Non-pigmented ciliary epithelial cell (primary cell): ENCODE measurements at places on chromosomes 16 and 17.

DNA sequence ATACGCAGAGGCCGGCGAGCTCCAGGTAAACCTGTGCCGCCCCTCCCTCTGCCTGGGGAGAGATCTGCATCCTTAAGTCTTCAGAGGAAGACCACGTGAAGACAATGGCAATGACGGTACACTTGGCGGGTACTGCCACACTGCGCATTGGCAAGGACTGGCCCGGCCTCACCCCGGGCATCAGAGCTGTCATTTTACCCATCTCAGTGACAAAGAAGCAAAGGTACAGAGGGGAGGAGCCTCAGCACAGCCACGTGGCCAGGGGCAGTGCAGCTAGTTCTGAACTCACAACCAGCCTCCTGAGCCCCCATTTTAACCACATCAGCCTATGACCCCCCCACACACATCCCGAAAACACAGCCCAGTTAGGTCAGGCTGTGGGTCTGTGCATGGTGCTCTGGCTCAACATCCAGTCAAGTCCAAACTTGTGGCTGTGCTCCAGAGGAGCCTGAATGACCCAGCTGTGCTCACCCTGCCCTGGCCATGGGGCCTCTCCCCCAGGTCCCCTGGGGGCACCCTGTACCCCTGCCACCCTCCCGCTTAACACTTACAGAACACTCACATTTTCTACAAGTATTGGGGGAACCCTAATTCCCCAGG is 80.6 kb downstream of the C16orf95 start:
- no peak for DNase-seq

- no peak for DNase-seq
Measured at GRCh38 chr17:65565559-65565958, 4.1 kb upstream of the AXIN2 start.

DNA sequence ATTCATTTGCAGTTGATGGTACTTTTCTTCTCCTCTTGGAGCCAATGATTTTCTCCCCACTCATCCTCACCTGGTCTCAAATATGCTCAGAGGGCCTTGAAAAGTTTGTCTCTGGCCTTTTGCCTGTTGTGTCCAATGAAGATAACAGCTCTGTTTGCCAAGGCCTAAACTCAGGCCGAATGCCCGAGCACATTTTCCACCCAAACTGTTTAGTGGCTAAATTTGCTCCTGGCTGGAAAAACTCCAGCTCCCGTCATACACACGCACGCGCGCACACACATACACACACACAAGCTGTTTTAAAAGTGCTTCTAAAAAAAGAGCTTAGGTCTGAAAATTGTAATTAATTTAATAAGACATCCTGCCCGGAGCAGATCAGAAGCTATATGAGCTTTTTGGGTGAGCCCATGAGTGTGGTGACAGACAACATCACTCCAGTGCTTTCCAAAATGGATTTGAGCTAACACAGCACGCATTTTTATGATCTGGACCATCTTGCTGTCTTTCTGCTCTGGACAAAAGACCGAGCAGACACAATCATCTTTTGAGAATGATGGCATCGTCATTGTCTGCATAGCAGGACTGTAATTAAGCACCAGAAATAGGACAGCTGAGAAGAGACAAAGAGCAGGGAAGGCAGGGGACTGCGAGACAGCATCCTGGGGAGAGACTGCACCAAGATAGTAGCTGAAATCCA is 48.9 kb downstream of the IRX6 start:
- no peak for DNase-seq

GRCh38 chr17:59424331-59424730 is 92.9 kb downstream of the YPEL2 start:
- no peak for DNase-seq

GRCh38 chr16:29683543-29684090 is 4.6 kb downstream of the QPRT start:
- no peak for DNase-seq

DNA sequence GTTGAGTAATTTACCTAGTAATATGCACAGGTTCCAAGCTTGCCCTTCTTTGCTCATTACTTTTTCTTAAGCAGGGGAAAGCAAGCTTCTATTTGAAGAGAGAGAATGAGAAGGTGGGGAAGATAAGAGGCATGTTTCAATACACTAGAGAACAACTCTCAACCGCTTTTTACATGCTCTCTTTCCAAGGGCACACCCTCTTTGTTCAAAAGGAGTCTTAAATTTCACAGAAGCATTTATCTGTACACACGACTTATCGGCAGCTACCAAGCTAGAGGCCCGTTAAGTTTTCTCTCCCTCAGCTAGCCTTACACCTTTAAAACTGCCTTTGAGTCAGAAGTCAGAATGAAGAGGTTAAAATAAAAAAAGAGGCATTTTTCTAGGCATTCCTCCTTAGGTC is 79.6 kb downstream of the STH start:
- DNase-seq: no peak

- DNase-seq: peak; percentile 27
Measured at GRCh38 chr16:22898874-22899348, 84.9 kb downstream of the HS3ST2 start.

- DNase-seq: no peak
Measured at GRCh38 chr17:43552229-43552837, 6.2 kb upstream of the ETV4 start.

DNA sequence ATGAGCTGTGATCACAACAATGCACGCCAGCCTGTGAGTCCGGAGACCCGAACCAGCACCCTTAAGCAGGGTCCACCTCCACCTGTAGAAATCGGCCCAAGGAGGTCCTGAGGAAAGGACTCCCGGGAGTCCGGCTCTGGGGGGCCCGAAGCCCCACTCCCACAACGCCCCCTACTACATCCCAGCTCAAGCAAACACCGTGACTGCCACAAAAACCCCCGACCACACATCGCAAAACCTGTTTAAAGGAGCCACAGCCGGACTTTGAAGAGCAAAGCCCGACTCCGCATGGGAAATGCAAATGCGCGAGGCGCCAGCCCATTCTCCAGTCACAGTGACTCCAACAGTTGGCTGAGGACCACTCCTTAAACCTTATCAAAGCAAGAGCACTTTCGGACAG is 682.4 kb downstream of the KCNJ18 start:
- DNase-seq: no peak

- DNase-seq: no peak
Measured at GRCh38 chr16:85629326-85629725, 16.2 kb downstream of the GSE1 start.

- no peak for DNase-seq
Measured at GRCh38 chr16:1637526-1637925, 25.4 kb downstream of the CRAMP1 start.

- peak; percentile 74 for DNase-seq
Measured at GRCh38 chr17:14308965-14309879, 8.3 kb downstream of the HS3ST3B1 start.

DNA sequence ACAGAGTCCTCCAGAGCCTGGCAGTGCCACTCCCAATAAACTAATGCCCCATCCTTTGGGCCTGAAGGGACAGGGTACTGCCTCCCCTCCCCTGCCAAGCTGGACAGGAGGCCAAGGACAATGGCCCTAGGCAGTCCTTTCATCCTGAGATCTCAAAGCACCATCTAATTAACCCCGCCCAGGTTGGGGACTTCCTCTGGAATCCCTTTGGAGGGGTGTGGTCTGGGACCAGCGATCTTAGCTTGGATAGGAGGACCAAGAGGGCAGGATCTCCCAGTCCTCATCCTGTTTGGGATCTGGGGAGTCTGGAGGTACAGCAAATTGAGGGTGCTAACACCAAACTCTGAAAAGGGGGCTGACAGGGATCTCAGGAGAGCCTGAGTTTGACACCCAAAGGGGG is 18.2 kb upstream of the SP6 start:
- no peak for DNase-seq

GRCh38 chr16:68487203-68487514 is 38.9 kb upstream of the SMPD3 start:
- no peak for DNase-seq

GRCh38 chr16:28607116-28607623 is 2.7 kb downstream of the SULT1A1 start:
- DNase-seq: no peak

GRCh38 chr16:50166511-50167500 is 13.7 kb downstream of the TENT4B start:
- DNase-seq: no peak

DNA sequence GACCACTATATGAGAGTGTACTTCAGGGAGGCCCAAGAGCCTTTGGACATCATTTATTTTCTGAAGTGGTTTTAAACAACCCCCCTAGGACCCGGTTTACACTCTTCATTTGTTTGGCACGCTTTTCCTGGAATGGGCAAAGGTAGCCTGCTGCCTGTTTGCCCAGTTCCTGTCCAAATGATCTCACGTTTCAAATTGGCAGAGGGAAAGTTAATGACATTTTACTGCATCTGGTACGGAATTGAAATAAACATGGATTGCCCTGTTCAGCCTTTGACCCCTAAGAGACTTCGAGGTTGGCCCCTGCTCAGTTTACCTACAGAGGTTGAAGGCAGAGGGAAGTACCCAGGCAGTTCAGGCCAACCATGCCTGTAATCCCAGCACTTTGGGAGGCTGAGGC is 5.8 kb upstream of the RPRML start:
- DNase-seq: no peak

- no peak for DNase-seq
Measured at GRCh38 chr17:16961792-16962191, 10.1 kb downstream of the TNFRSF13B start.

DNA sequence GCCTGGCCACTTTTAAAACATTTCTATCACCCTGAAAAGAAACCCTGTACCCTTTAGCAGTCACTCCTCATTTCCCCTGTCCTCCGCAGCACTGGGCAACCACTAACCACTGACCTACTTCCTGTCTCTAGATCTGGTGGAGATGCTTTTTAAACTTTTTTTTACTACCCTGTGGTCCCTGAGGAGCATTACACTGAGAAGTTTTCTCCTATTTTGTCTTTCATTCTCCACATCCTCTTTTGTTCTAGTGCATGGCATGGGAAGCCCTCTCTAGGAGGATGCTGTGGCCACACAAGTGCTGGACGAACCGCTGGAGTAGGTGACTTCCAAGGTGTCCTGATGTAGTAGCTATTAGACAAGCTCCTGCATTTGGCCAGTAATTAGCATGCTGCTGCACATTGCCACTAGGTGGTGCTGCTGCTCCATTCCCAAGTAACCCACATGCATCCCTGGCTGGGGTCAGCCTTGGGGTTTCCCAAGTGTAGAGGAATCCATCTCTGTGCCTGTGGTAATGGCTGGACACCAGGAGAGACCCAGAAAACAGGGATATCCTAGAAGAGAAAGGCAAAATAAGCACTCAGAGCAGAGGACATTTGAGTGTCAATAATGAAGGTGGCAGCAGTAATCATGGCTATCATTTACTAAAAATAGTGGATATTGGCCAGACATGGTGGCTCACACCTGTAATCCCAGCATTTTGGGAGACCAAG is 143.8 kb upstream of the CRHR1 start:
- peak; percentile 43 for DNase-seq

- DNase-seq: peak; percentile 90
Measured at GRCh38 chr16:72474501-72475123, 302.7 kb upstream of the PMFBP1 start.

DNA sequence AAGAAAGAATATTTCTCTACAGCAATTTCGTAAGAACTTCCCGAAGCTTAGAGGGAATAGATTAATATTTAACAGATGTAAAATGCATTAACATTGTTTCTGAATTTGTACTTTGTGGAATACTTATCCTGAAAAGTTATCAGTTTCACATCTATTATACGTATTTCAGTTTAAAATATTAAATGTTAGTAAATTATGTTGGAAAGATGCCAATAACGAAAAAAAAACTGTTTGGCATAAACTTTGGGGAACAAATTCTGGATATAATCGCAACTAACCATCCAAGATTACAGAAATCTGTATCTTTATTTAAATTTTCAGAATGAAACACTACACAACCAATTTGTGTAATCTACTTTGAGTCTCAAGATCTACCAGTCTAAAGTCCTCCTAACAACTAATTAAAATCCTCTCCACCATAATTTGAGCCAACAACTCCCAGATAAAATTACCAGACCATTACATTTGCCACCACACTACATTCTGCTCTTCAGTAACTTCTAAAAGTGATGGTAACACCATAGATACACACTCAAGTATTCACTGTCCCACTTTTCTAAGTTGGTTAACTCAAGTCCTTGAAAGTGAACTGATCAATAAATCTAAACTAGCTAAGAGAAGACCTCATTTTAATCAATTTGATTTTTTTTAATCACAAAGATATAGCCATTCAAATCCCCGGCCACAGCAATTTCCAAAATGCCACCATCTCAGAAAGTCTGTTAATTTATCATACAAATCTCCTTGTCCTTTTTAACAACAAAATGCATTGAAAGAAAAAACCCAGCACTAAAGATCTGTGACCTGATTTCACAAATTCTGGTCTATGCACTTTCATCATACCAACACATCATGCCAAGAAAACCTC is 2.0 kb downstream of the SIAH1 start:
- DNase-seq: no peak

DNA sequence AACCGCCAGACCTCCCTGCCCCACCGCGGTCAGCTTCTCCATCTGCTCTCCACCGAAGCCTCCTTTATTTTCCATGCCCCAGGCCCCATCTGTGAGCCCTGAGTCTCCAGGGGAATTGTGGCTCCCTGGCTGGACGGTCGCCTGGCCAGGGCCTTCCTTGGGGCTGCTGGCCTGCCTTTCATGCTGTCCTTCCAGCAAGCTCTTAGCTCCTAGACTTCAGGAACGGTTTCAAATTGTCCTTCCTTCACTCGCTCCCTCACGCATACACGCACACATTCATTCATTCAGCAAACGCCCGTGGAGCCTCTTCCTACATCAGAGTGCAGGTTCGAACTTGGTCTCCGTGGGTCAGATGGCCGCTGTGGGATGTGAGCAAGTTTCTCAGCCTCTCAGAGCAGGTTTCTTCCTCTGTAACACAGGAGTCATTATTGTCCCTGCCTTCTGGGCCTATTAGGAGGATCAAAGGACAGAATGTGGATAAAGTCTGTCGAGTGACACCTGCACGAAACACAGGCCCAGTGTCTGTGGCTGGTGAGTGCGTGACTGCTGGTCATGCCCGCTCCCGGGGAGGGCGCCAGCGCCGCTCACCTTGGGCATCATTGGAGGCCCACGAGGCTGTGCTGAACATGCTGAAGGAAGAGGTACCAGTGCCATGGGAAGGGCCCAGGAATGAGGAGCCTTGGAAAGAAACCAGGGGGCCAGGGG is 18.7 kb upstream of the GSE1 start:
- no peak for DNase-seq

GRCh38 chr16:19520861-19521331 is 1.0 kb downstream of the GDE1 start:
- no peak for DNase-seq

DNA sequence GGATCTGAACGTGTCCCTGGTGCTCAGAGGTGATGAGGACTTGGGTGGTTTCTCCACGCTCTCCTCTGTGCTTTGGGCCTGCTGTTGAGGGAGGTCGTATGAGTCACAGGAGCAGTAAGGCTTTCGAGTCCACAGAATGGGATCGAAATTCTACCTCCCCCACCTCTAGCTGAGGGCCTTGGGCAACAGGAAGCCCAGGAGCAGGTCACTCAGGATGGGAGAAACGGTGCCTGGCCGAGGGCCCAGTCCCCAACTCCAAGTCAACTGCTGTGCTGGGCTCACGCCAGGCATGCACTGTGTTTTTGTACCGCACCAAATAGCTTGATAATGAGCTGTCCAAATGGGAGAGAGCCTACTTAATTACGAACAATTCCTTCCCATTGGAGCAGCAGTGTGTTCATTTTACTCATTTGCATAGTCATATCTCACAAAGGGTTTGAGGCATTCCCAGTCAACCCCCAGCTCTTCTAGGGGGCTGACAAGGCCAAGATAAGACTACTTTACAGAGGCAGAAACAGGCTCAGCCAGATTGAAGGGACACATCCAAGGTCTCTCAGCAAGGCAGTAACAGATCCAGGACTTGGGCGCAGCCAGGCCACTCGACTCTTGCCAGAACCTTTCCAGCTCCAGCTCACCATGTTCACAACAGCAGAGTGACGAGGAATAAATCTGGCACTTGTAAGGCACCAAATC is 53.6 kb downstream of the WNT3 start:
- DNase-seq: peak; percentile 42
